BE2C (cell line): ENCODE measurements at places on chromosomes 2 and 18.

GRCh38 chr2:203582468-203582867 is 47.4 kb upstream of the RAPH1 start:
- no peak for DNase-seq

GRCh38 chr2:235206980-235207579 is 255.3 kb downstream of the SH3BP4 start:
- DNase-seq, result no peak

DNA sequence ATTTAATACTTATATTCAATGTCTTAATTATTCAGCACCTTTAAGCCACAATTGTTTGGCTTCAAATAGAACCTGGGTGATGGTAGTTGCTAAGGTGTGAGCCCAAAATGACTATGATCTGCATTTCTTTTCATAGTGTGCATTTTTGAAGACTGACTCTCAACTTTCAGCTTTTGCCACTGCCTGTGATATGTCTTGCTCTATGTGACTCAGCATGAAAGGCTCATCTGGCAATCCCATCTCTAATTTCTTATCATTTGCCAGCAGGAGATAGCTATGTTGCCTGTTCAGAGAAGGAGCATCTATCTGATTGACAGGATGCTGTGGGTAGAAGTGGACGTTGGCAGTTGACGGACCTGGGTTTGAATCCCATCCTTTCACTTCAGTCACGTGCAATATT is 34.5 kb upstream of the CCDC93 start:
- no peak for DNase-seq

DNA sequence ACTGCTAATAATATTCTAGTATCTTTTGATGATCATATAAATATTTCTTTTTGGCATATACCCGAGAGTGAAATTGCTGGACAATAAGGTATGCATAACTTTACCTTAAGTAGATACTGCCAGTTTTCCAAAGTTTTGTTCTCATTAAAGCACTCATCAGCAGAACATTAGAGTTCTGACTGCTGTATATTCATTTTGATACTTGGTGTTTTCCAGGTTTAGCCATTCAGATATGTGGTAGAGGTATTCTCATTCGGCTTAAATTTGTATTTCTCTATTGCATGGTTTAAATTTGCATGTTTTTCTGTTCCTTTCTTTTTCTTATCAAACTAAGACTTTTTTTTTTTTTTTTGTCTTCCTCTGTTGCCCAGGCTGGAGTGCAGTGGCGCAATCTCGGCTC is 18.2 kb downstream of the CYBRD1 start:
- no peak for DNase-seq

- DNase-seq, result no peak
Measured at GRCh38 chr18:8471372-8471771, 137.9 kb upstream of the RAB12 start.

DNA sequence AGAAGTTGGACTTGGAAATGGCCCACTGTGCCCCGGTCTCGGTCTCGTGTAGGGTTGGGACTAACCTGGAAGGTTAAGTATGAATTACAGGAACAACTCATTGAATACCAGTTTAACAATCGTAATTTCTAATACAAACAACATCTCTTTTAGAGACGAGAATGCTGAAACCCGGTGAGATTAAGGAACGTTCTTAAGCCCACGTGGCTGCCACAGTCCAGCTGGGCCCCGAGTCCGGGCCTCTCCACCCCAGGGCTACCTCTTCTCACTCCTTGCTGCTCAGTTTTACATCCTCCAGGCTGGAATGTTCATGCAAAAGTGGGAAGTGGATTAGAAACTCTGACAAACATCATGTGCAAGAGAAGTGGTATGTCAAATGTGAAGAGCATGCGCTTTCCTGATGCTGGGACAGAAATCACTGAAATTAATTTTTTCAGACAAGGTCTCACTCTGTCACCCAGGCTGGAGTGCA is 29.4 kb downstream of the NGEF start:
- no peak for DNase-seq

- no peak for DNase-seq
Measured at GRCh38 chr2:227389661-227390060, 1.9 kb upstream of the SCYGR1 start.

- DNase-seq, result no peak
Measured at GRCh38 chr18:51724790-51725721, 527.6 kb upstream of the MEX3C start.

GRCh38 chr2:17822445-17823117 is 6.3 kb downstream of the MSGN1 start:
- peak; percentile 65 for DNase-seq

DNA sequence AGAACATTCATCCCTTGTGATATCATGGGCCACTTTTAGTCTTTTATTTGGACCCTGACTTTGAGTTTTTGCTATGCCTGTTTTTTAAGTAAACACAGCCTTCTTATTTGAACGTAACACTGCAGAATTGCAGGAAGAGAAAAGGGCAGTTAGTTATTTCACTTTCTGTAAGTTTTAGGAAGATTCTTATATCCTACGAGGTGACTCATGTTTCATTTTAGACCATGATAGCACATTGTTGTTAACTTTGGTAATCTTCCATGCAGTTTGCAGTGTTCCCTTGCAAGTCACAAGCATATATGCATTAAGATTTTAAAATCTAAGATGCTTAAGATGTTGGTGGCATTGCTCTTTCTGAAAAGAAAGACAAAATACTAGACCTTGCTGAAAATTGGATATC is 128.6 kb upstream of the EPC2 start:
- DNase-seq, result no peak

GRCh38 chr18:60809937-60810336 is 437.4 kb upstream of the MC4R start:
- DNase-seq, result no peak

- no peak for DNase-seq
Measured at GRCh38 chr2:144322379-144322778, 197.5 kb downstream of the ZEB2 start.

GRCh38 chr2:188976545-188977268 is 2.5 kb downstream of the COL3A1 start:
- no peak for DNase-seq

- DNase-seq, result no peak
Measured at GRCh38 chr2:96493072-96493471, 12.1 kb downstream of the NEURL3 start.

- DNase-seq, result no peak
Measured at GRCh38 chr2:237042101-237042500, 43.6 kb upstream of the COPS8 start.

GRCh38 chr2:43340945-43341356 is 114.5 kb upstream of the ZFP36L2 start:
- no peak for DNase-seq

GRCh38 chr2:45510701-45511420 is 100.2 kb downstream of the SRBD1 start:
- DNase-seq, result no peak

DNA sequence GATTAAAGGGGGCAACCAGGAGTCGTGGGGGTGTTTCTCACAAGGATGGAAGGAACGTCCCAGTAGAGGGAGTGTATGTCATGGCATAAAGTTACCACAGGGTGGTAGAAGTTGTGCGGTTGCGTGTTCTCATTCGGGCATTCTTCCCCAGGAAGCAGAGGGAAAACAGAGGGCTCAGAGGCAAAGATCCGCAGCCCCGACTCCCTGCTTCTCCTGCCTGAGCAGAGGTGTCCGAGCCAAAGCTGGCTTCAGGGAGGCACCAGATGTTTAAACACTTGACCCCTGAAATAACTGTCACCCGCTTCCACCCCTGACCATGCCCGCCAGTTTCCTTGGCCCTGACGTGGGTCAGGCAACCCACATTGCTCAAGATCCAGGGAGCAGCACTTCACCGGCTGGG is 83.7 kb downstream of the EN1 start:
- DNase-seq, result no peak
